ENCODE measurements at places on chromosomes 12 and 14.

DNA sequence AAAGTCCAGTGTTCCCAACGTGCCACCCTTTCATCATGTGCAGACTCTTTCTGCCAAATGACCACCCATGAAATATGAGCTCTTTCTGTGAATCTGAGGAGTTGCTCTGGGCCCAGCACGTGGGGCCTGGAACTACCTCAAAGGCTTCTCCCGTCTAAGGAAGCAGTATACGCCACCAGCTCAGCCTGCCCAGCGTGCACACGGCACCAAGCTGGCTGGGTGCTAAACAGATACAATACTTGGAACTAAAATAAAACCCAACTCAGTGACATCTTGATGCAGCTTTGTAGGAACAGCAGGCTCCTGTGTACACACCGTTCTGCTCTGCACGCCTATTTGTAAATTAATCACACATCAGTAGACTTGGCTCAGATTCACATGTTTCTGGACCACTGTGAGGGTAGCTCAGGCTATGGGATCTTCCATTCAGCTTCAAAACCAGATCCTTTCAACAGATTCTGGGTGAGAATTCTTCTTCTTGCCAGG lies 74.8 kb downstream of the ARL6IP4 start:
- no peak for DNase-seq

- DNase-seq, result no peak
Measured at GRCh38 chr12:32983332-32983731, 86.8 kb upstream of the PKP2 start.

DNA sequence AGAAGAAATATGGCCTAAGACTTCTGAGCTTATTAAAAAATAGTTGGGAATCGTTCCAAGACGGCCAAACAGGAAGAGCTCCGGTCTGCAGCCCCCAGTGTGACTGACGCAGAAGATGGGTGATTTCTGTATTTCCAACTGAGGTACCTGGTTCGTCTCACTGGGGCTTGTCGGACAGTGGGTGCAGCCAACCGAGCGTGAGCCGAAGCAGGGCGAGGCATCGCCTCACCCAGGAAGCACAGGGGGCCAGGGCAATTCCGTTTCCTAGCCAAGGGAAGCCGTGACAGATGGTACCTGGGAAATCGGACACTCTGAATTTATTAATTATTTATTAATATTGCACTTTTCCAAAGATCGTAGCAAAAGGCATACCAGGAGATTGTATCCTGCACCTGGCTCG lies 857.8 kb downstream of the C12orf50 start:
- DNase-seq, result no peak

- DNase-seq, result no peak
Measured at GRCh38 chr12:57624441-57625220, 8.4 kb downstream of the B4GALNT1 start.

GRCh38 chr12:76384560-76384959 lies 36.3 kb upstream of the BBS10 start:
- no peak for DNase-seq

DNA sequence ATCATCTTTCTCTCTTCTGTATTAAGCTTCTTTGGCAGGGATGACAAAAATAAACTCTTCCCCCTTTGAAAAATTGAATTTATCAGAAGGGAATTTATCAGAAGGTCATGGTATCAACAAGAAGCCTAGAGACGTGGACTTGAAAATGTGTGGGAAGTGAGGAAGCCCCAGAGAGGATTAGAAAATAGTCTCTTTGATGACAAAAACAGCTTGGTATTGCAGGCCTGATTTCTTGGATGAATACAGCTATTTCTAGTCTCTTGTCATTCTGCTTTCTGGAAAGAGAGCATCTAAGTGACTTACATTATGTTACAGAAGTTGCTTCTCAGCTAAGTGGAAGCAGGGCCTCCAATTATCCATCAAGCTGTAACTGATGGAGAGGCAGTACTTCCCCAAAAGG lies 111.1 kb downstream of the KITLG start:
- no peak for DNase-seq

- no peak for DNase-seq
Measured at GRCh38 chr12:55849616-55850343, 7.0 kb upstream of the MMP19 start.

- no peak for DNase-seq
Measured at GRCh38 chr12:114669401-114670290, 14.3 kb downstream of the TBX3 start.

- no peak for DNase-seq
Measured at GRCh38 chr14:75059642-75060041, 4.2 kb downstream of the ACYP1 start.

- DNase-seq, result no peak
Measured at GRCh38 chr12:128138125-128138524, 128.8 kb upstream of the TMEM132C start.

GRCh38 chr12:98783420-98783819 lies 138.3 kb downstream of the APAF1 start:
- DNase-seq, result no peak

DNA sequence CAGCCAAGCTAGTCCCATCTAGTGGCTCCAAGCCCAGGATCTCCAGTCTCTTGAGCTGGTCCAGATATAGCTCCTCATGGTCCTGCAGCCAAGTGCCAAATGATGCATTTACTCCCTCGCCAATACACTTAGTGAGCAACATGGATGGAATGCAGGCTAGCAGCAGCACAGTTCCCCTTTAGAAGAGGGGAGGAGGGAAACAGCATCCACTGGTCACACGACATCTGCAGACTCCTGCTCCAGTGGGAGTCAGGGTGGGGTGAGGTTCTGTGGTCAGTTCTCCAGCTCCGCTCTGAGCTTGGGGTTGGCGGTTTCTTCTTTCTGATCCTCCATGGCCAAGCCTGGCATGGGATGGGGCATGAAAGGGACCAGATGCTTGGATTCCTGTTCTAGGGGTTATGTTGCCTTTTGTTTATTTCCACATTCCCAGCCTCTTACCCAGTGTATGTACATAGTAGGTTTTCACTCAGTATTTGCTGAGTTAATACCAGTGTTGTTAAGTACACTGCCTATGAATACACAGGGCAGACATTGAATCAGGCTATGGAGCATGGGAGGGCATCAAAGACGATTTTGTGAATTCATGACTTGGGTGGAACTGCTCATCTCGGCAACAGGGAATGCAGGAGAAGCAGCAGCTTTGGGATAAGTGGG lies 57.3 kb downstream of the GALNT16 start:
- no peak for DNase-seq

DNA sequence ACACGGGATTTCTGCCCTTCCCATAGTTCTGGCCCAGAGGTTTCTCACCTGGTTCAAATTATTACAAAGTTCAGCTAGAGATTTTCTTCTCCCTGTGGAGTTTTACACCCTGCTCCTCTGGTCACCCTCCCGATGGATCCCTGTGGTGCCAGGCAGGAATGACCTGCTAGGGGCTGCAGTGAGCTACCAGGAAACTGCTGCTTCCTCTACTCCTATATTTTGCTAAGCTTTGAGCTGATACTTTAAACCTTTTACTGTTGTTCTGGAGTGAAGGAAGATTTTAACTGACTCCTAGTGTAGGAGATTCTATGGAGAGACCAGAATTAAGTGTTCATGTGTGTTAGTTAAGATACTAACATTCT lies 30.4 kb upstream of the LRIG3 start:
- DNase-seq, result no peak

DNA sequence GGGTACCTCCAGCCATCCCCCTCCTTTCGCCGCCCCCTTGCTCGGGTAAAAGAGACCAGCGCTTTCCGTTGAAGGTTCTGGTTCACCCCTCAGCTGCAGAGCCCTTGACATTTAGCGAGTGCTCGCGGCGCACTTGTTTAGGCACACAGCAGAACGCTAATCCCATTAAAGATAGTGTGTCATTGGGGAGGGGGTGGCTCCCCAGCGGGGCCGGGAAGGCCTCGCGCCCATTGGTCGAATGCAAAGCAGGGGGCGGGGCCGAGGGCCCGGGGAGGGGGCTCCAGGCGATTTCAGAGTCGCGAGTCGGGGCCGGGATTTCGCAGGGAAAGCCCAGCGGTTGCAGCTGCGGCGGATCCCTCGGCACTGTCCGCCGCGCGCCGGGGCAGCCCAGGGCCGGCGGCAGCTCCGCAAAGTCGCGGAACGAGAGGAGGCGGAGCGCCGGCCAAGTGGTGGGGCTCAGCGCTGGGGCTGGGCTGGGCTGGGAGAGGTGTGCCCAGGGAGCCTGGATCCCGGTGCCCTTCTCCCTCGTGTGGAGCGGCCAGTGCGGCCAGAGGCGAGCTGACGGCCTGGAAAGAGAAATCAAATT lies 122.9 kb downstream of the TSPAN9 start:
- DNase-seq, result no peak

- DNase-seq, result no peak
Measured at GRCh38 chr14:63470962-63471793, 72.0 kb downstream of the PPP2R5E start.

- no peak for DNase-seq
Measured at GRCh38 chr12:14850929-14851663, 7.8 kb upstream of the ART4 start.

GRCh38 chr12:52434760-52435530 lies 774 bp upstream of the KRT75 start:
- DNase-seq, result no peak

- no peak for DNase-seq
Measured at GRCh38 chr12:45408729-45409114, 192.8 kb downstream of the ANO6 start.

- no peak for DNase-seq
Measured at GRCh38 chr12:64894827-64895475, 70.5 kb downstream of the TBC1D30 start.

GRCh38 chr12:56375598-56376434 lies 13.2 kb upstream of the APOF start:
- DNase-seq, result no peak

DNA sequence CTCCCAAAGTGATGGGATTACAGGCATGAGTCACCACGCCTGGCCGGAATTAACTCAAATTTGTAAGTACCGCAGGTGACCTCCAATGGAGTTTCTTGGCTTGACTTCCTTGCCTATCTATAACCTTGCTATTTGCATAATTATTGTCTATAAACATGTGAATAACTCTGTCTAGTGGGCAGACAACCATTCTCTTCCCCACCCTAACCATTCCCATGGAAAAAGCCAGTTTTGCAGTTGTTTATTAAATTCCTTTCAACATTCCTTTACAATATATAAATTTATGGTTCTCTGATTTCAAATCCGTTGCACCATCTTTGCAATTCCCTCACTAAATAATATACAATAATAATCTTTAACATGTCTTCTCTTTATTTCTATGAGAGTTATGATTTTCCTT lies 61.0 kb upstream of the ZDHHC17 start:
- DNase-seq, result no peak

DNA sequence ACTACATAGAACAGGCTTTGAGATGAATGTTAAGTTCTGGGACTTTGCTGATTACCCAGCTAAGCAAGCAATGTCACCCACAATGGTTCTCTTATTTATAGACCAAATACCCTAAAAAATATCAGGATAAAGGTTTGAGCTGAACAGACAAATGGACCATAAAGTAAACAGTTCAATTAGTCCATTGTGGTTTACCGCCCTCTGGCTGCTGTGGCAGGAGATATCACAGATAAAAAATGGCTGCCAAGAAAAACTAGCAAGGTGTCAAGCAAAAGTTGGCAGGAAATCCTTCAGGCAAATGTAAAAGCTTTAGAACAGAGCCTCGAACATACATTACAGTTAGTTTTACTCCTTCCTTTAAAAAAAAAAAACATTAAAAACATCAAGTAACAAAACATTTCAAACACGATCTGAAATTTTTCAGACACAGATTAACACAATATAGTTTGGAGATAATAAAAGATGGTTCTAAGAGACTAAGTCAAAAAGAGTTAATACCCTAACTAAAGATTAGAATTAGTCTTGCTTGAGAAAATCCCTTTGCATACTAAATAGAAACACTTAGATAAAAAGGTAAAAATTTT lies 41.3 kb downstream of the MED13L start:
- peak; percentile 35 for DNase-seq

- no peak for DNase-seq
Measured at GRCh38 chr14:73261520-73262426, 24.5 kb downstream of the PAPLN start.

- no peak for DNase-seq
Measured at GRCh38 chr12:57004651-57005050, 1.7 kb downstream of the ZBTB39 start.

GRCh38 chr14:65904988-65905387 lies 492.5 kb downstream of the FUT8 start:
- DNase-seq, result no peak

- peak; percentile 55 for DNase-seq
Measured at GRCh38 chr12:127677537-127678131, 589.3 kb upstream of the TMEM132C start.

GRCh38 chr14:95360828-95361227 lies 41.1 kb upstream of the CLMN start:
- DNase-seq, result no peak

- no peak for DNase-seq
Measured at GRCh38 chr14:93430315-93431035, at the start of gene UNC79. TSS of gene UNC79 (plus strand) at chr14:93430939. CDS start at chr14:93431030, 91 bp downstream.

DNA sequence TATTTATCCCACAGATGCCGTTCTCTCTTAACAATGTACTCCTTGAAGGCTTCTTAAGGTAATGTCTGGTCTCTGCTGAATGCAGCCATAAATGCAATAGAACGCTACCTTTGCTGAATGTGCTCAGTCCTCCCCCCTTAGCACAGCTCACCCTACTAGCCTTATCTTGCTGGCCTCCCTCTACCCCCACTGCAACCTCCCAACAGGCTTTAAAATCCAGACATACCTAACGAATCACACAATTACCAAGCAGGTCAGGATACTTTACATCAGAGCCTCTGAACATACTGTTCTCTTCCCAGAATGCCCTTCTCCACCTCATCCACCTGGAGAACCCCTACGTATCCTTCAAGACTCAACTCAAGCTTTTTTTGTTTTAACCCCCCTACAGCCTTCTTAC lies 51.0 kb upstream of the CRADD start:
- DNase-seq, result no peak

GRCh38 chr14:90883782-90884181 lies 67.6 kb upstream of the TTC7B start:
- DNase-seq, result no peak

DNA sequence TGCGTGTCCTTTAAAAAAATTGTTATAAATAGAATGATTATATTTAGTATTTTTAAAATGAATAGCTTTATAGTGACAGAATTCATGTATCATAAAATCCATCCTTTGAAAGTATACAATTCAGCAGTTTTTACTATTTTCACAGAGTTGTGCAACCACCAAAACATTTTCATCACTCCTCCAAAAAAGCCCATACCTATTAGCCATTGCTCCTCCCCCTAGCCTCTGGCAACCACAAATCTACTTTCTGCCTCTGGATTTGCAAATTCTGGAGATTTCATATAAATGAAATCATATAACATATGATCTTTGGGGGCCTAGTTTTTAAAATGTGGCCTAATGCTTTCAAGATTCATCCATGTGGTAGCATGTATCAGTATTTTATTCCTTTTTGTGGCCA lies 117.9 kb upstream of the MED13L start:
- no peak for DNase-seq

- no peak for DNase-seq
Measured at GRCh38 chr12:118424884-118425283, 48.5 kb downstream of the SUDS3 start.

- peak; percentile 29 for DNase-seq
Measured at GRCh38 chr14:80202888-80203562, 8.3 kb downstream of the DIO2 start.

DNA sequence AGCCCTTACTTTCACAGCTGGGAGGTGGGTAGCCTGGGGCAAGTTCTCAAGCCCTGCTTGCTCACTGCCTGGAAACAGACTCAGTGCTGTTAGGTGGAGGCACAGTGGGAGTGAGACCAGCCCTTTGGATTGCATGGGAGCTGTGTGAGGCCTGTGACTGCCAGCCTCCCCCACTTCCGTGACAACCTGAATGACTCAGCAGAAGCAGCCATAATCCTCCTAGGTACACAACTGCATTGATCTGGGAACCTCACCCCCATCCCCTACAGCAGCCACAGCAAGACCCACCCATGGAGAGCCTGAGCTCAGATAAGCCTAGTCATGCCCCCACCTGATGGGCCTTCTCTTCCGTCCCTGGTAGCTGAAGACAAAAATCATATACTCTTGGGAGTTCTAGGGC lies 26.4 kb downstream of the ALG10 start:
- DNase-seq, result no peak
